ENCODE measurements at places on chromosomes 2 and 18.

GRCh38 chr2:112644155-112644932 lies 1.4 kb upstream of the SLC20A1 start:
- peaks cover 12% of the 10 kb centered on the region for H3K36me3 ChIP-seq
- H3K27me3 ChIP-seq: no peaks in the 10 kb centered on the region

DNA sequence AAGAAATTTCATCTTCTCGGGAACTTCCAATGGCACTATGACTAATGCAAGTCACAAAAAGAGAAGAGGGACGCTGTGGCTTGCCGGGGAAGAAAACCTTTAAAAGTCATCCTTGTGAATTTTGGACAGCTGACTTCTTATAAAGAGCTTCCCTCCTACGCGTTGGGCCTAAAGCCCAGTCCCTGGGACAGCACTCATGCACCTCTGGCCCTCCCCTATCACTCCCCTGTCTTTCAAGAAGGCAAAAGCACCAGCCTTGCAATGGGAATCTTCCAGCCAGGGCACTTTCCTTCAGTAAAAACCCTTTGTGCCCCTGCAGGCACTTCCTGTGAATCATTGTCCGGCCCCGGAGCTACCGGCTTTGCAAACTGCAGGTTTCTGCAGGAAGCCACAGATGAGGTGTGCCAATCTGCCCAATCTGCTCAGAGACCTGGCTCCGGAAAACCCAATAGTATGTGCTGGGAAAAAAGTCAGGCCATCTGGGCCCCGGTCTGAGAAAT lies 7.1 kb downstream of the MREG start:
- peak overlapping the region; percentile 61 for H3K4me3 ChIP-seq
- H3K27ac ChIP-seq: peak overlapping the region; percentile 90
- no peaks in the 10 kb centered on the region for H3K36me3 ChIP-seq
- DNase-seq: peak; percentile 73

GRCh38 chr18:9722691-9723090 lies 14.6 kb downstream of the RAB31 start:
- H3K4me1 ChIP-seq: no peaks in the 10 kb centered on the region
- H3K27me3 ChIP-seq: no peaks in the 10 kb centered on the region
- H3K27ac ChIP-seq: no peak overlapping the region
- DNase-seq: no peak
- no peak overlapping the region for H3K4me3 ChIP-seq
- no peaks in the 10 kb centered on the region for H3K36me3 ChIP-seq

GRCh38 chr2:71865391-71865965 lies 282.2 kb downstream of the CYP26B1 start:
- H3K4me3 ChIP-seq: no peak overlapping the region
- H3K27ac ChIP-seq: no peak overlapping the region
- H3K27me3 ChIP-seq: no peaks in the 10 kb centered on the region
- DNase-seq: no peak
- no peaks in the 10 kb centered on the region for H3K36me3 ChIP-seq

DNA sequence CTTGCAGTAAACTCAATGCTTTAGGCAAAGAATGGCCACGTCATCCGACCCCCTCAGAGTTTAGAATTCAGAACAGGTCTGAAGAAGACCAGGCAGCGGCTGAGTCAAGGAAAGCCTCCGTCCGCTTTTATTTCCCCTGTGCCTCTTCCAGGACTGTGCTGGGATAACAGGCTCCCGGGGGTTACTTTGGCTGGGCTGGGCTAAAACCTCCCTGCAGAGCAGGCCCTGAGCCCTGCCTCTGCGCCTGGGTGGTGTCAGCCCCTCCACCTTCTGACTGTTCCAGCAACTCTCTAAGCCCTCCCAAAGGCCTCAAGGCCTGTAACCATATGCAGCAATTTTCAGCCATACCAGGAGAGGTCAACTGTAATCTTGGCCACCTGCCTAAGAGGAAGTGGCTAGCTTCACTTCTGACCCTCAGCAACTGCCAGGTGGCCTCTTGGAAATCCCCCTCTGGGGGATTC lies 166.5 kb downstream of the RPIA start:
- H3K4me1 ChIP-seq: no peaks in the 10 kb centered on the region
- H3K4me3 ChIP-seq: no peak overlapping the region
- DNase-seq: no peak

GRCh38 chr2:19250906-19251305 lies 107.5 kb downstream of the OSR1 start:
- H3K4me3 ChIP-seq: no peak overlapping the region
- no peaks in the 10 kb centered on the region for H3K27me3 ChIP-seq
- H3K4me1 ChIP-seq: no peaks in the 10 kb centered on the region

DNA sequence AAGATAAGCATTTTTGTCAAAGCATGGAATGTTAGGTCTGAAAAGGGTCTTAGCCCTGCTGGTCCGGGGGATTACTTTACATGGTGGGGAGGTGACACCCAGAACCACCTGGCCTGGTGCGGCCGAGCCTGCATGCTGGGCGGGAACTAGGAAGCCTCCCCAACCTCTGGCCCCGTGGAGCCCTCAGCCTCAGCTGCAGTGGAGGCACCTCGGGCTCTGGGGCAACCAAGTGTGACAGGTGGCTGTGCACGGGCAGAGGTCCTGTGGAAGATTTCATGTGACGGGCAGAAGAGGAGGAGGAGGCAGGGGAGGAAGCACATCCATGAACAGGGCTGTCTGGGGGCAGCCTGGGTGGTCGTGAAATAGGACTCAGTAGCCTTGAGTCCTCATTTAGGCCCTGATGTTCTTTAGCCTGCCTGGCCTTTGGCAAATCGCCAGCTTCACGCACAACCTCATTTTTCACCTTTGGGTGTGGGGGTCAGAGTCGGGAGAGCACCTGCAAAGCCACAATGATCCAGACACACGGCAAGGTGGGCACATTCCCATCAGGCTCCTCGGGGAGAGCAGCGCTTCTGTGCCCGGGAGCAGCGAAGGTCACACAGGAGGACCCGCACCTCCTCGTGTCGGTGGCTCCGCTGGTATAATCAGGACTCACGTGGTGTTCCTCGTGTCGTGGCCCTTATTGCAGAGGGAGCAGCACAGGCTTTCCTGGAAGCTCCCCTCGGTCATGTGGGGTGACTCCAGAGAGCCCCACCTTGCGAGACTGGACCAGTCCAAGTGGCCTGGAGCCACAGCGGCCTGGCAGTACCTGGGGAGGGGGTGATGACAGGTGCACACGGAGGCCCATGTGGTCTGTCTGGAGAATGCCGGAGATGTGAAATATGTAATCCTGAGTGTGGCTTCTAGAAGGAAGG lies 13.9 kb downstream of the CNDP2 start:
- DNase-seq: no peak
- H3K4me3 ChIP-seq: no peak overlapping the region

- DNase-seq: no peak
- H3K36me3 ChIP-seq: no peaks in the 10 kb centered on the region
- H3K4me1 ChIP-seq: no peaks in the 10 kb centered on the region
- no peak overlapping the region for H3K4me3 ChIP-seq
- no peak overlapping the region for H3K27ac ChIP-seq
Observed at GRCh38 chr2:88813612-88814011, 122.1 kb downstream of the RPIA start.

GRCh38 chr2:190328573-190329147 lies 9.0 kb upstream of the HIBCH start:
- H3K4me3 ChIP-seq: no peak overlapping the region
- H3K27ac ChIP-seq: no peak overlapping the region
- H3K27me3 ChIP-seq: no peaks in the 10 kb centered on the region
- no peaks in the 10 kb centered on the region for H3K36me3 ChIP-seq

GRCh38 chr2:1690056-1690775 lies 54.1 kb downstream of the PXDN start:
- no peak for DNase-seq
- no peaks in the 10 kb centered on the region for H3K27me3 ChIP-seq
- H3K27ac ChIP-seq: no peak overlapping the region
- no peak overlapping the region for H3K4me3 ChIP-seq
- H3K36me3 ChIP-seq: no peaks in the 10 kb centered on the region
- no peaks in the 10 kb centered on the region for H3K4me1 ChIP-seq

GRCh38 chr2:222837643-222838056 lies 23.2 kb upstream of the ACSL3 start:
- no peaks in the 10 kb centered on the region for H3K4me1 ChIP-seq
- H3K27ac ChIP-seq: no peak overlapping the region
- no peaks in the 10 kb centered on the region for H3K27me3 ChIP-seq
- no peak overlapping the region for H3K4me3 ChIP-seq
- DNase-seq: no peak

GRCh38 chr2:180706694-180707093 lies 273.7 kb upstream of the UBE2E3 start:
- H3K36me3 ChIP-seq: no peaks in the 10 kb centered on the region
- DNase-seq: no peak
- no peaks in the 10 kb centered on the region for H3K4me1 ChIP-seq
- no peaks in the 10 kb centered on the region for H3K27me3 ChIP-seq

DNA sequence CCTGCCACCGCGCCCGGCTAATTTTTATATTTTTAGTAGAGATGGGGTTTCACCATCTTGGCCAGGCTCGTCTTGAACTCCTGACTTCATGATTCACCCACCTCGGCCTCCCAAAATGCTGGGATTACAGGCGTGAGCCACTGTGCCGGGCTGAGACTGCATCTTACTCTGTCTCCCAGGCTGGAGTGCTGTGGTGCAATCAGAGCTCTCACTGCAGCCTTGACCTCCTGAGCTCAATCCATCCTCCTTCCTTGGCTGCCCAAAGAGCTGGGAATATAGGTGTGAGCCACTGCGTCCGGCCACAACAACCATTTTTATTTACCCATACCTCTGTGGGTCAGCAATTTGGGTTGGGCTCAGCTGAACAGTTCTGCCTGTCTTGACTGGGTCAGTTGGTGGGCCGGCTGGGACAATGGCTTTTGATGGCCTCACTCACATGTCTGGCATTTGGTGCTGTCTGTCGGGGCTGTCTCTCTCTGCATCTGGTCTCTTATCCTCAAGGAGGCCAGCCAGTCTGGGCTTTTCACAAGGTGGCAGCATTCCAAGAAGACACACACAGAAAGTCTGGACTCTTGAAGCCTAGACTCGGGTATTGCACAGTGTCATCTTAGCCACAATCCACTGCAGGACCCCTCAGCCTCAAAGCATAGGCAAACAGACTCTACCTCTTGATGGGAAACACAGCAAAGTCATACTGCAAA lies 116.8 kb upstream of the GATA6 start:
- no peaks in the 10 kb centered on the region for H3K36me3 ChIP-seq
- no peak overlapping the region for H3K27ac ChIP-seq
- no peaks in the 10 kb centered on the region for H3K27me3 ChIP-seq
- H3K4me3 ChIP-seq: no peak overlapping the region
- no peak for DNase-seq
- H3K4me1 ChIP-seq: no peaks in the 10 kb centered on the region

GRCh38 chr2:108621087-108621559 lies 86.9 kb downstream of the LIMS1 start:
- no peak overlapping the region for H3K27ac ChIP-seq
- H3K4me1 ChIP-seq: peaks cover 16% of the 10 kb centered on the region
- DNase-seq: no peak
- H3K36me3 ChIP-seq: no peaks in the 10 kb centered on the region
- no peaks in the 10 kb centered on the region for H3K27me3 ChIP-seq
- H3K4me3 ChIP-seq: no peak overlapping the region

DNA sequence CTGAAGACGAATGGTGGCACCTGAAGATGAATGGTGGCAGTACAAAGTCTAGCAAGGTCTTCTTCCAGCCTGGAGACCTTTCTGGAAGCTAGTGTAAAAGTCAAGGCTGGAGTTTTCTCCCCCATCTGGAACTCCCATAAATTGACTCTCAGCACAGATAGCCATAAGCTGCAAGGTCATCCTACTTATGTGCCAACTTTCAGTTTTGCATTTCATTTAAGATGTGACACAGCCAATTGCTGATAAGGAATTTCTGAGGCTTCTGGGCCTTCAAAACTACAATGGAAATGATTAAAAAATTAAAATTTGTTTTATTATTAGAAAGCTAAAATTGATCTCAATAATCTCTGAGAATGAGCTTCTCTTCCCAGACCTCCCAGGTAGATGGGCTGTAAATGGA lies 10.2 kb downstream of the XDH start:
- DNase-seq: no peak
- no peaks in the 10 kb centered on the region for H3K4me1 ChIP-seq
- no peak overlapping the region for H3K27ac ChIP-seq
- no peak overlapping the region for H3K4me3 ChIP-seq

GRCh38 chr2:191209340-191209739 lies 35.9 kb upstream of the MYO1B start:
- H3K27me3 ChIP-seq: no peaks in the 10 kb centered on the region
- no peak overlapping the region for H3K4me3 ChIP-seq
- no peak for DNase-seq

DNA sequence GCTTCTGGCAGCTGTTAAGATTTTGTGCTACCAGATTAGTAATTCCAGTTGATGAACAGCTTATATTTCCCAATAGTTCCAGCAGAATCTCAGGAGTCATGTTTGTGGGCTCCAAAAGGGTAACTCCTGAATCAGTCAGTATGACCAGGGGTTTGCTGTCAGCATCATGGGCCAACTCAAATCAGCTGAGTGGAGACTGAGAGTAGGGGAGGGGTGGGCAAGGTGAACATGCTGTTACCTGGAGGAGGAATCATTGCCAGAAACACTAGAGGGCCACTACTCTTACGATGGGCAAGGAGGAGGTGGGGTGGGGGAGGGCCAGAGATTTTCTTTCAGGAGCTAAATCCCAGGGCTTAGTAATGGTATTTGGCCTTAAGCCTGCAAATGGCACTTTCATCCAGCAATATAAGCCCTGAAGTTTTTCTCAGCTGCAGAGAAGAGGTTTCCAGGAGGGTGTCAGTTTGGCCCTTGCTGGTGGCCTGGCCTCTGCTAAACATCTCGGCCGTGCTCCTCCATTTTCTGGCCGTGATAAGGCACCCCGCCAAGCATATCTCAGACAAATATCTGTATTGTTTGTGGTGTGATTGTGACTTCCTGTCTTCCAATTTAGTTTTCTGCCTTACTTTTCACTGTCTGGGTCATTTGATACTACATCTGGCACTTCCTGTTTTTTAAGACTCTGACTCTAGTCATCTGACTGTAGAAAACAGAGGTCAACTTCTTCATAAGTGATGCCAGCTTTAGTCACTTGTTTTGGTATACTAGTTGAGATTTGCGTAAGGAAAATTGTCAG lies 120.5 kb upstream of the CXCR4 start:
- H3K4me1 ChIP-seq: peaks cover 18% of the 10 kb centered on the region
- H3K27me3 ChIP-seq: no peaks in the 10 kb centered on the region
- H3K27ac ChIP-seq: no peak overlapping the region
- no peaks in the 10 kb centered on the region for H3K36me3 ChIP-seq
- no peak overlapping the region for H3K4me3 ChIP-seq

DNA sequence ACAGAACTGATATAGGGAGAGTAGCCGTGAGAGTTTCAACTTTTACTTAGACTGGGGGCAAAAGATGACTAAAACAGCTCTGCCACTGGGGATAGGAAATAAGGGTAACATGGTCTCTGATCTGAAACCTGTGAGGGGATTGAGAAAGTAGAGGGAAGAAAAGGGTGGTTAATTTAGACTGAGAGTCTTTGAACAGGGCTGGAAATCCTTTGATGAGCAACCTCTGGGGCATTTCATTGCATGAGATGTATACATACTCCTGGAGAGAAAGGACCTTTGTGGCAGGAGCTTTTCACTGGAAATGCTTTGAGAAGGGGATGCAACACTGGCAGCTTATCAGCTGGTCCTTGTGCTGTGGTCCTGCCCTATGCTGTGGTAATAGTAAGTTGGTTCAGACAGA lies 9.4 kb downstream of the GALNT1 start:
- H3K27ac ChIP-seq: no peak overlapping the region
- H3K4me1 ChIP-seq: peaks cover 23% of the 10 kb centered on the region
- no peaks in the 10 kb centered on the region for H3K27me3 ChIP-seq
- H3K36me3 ChIP-seq: no peaks in the 10 kb centered on the region

GRCh38 chr2:166436189-166436588 lies 57.9 kb downstream of the SCN7A start:
- DNase-seq: no peak
- H3K4me1 ChIP-seq: no peaks in the 10 kb centered on the region
- no peaks in the 10 kb centered on the region for H3K27me3 ChIP-seq
- H3K4me3 ChIP-seq: no peak overlapping the region
- no peaks in the 10 kb centered on the region for H3K36me3 ChIP-seq

Measured in GM12878 (cell line).